ENCODE measurements at places on chromosomes 6 and 20. TPM values are rescaled to one million over a fixed set of nuclear protein-coding genes. Genes with fewer than 3 reads are reported as not detected.

The ABCC10 gene
- total RNA-seq = 7.0 TPM

GRCh38 chr6:15708231-15708630 lies 45.4 kb upstream of the DTNBP1 start:
- no peak for DNase-seq

DNA sequence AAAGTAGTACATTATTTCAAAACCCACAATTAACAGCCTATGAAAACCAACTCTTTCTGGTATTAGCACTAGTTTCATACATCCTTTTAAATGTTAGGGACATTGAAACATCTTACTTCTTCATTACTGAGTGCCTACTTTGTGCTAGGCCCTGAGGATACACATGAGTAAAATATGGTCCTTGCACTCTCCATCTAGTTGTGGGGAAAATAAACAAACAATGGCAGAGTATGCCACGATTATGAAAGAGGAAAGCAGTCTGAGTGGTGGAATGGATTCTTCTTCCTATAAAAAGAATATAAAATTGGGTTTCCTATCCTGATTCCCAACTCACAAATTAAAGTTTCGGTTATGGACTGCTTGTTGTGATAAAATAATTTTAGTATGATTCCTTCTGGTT lies 84.9 kb downstream of the ATXN1 start:
- DNase-seq = no peak

The PRPH2 gene
- 0.83 TPM for total RNA-seq

DNA sequence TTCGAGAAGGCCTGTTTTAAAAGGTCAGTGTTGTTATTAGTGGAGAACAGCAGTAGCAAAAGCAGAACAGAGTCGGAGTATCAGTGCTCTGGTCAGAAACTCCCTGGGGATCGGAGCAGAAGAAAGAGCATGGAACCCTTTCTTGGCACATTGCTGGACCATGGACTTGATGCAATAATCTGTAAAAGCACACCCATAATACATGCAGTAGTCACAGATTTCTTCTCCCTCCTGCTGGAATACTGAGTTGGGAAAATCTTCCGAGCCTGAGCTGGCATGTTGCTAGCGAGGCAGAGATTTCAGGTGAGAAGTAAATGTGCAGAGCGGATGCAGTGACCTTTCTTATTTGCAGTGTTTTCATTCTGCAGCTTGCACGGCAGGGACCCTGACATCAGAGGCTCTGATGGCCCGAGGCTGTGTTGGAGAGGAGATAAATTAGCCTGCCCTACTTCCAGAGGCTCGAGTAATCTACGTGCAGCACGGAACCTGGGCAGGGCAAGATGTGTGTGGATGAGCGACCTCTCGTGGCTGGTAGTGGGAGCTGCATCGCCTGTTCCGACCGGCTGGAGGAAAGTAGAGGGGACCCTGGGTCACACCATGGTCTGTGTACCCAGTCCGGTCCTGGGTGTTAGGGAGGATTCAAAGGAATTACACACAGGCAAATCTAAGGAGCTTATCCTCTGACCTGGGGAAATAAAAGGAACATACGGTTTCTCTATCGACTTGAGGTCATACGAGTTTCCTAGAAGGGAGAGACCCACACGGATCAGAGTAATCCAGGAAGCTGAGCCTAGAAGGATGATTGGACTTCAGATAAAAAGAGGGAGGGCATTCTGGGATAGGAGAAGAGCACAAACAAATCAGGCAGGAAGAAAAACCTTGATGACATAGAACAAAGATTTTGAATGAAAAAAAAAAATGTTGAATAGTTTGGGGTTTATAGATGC lies 137.0 kb upstream of the STMND1 start:
- peak; percentile 70 for DNase-seq

DNA sequence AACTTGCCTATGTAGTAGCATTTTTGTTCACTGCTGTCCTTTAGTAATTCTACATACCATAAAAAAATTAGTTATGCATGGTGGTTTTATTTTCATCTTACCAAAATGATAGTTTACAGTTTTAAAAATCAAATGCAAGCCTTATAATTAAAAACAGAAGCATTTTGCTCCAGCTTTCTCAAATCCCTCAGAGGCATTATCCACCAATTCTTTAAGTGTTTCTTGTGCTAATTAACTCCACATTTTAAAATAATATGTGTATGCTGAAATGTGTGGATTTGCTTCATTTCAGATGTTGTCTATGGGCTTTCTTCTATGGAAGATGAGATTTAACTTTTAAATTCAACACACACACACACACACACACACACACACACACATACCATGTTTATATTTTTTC lies 49.3 kb downstream of the PCSK2 start:
- no peak for DNase-seq

GRCh38 chr6:87913974-87914373 lies 133.7 kb upstream of the SPACA1 start:
- no peak for DNase-seq

The LKAAEAR1 gene
- not detected for total RNA-seq

DNA sequence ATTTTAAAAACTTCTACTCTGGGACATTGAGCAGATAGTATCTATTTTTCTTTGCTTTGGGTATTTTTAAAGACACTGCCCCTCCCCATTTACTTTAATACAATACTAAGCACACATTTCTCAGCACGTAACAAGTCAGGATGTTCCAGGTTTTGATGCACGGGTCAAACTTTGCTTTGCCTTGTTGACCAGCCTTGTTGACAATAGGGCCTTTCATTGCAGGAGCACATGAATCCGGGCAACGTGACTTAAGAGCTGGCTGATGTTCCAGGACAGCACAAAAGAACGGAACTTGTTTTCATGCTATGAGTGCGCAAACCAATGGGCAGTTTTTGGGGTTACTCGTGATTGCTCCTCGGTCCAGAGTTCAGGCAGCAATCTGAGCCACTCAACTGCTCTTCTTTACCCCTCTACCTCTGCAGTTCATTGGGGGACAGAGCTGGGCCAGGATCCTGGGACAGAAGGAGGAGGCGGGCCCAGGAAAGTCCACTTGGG lies 78.6 kb upstream of the SLC22A16 start:
- no peak for DNase-seq

The SPTLC3 gene
- 1.4 TPM for total RNA-seq

The TBXT gene
- not detected for total RNA-seq

DNA sequence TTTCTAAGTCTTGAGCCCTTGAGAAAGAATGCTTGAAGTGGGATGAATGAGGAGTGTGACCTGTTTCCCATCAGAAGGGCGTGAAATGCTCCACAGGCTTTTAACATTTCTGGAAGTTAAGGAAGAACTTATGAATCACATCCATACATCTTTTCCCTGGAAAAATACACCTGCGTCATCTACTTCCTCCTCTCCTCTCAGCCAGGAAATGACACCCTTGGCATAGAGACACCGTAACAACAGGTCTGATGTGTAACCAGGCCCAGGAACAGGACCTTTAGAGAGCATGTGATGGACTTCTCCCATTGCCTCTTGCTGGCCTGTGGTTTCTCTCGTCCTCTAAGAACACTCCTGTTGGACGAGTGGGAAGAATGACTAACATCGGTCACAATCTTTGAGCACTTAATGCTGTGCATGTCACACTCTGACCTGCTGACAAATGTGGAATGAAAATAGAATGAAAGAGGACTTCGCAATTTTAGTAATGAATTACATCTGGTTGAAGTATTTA lies 28.5 kb upstream of the CITED2 start:
- DNase-seq = peak; percentile 93

The SHLD1 gene
- total RNA-seq = 1.9 TPM

The GPLD1 gene
- total RNA-seq = 0.28 TPM

The CCDC170 gene
- 0.54 TPM for total RNA-seq

The BFSP1 gene
- 1.9 TPM for total RNA-seq

DNA sequence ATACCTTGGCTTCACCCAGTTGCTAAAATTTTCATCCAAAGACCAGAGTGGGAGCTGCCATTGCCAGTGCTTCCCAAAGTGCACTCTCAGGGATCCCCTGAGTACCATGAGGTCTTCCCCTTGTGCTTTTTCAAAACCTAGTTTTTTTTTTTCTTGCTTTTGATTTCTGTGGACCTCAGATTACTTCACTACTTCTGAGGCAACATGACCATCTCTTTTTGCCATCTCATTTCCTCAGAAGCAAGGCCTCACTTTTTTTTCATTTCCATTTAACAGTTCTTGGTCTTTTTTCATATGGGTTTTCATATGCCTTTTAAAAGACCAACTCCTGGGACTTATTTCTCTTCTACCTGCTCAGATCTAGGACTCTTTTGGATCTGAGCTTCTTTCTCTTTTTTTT lies 64.1 kb upstream of the MMS22L start:
- DNase-seq = no peak

DNA sequence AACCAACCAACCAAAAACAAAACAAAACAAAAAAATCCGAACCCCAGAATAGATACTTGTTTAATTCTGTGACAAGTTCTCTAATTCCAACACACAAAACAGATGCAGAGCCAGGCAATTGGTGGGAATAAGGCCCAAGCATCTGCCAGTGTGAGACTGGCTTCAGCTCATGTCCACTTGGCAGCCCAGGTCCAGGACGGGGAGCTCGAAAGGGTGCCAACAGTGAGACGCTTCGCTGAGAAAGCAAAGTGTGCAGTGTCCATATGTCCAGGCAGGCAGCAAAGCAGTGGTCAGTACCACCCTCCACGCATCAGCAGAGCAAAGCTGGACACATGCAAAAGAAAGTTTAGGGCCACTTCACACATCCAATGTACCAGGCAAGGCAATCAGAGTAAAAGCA lies 102.9 kb downstream of the RALGAPA2 start:
- no peak for DNase-seq

All from IMR-90 (cell line).